ENCODE measurements at places on chromosomes 1 and 21.

DNA sequence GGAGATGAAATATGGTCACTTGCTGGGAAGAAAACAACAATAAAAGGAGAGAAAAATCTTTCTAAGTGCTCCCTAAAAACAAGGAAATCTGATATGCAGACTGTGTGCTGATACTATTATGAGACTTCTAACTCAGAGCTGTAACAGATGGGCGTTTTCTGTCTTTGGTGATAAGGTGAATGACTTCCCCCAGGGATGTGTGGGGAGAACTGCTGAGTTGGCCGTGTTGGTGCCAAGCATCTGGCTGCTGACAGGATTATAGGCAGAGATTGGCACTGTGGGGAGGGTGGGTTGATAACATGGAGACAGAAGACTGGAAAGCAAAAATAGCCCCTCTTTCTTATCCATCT, 438.5 kb upstream of the PLXNA2 start:
- DNase-seq, result peak; percentile 73

DNA sequence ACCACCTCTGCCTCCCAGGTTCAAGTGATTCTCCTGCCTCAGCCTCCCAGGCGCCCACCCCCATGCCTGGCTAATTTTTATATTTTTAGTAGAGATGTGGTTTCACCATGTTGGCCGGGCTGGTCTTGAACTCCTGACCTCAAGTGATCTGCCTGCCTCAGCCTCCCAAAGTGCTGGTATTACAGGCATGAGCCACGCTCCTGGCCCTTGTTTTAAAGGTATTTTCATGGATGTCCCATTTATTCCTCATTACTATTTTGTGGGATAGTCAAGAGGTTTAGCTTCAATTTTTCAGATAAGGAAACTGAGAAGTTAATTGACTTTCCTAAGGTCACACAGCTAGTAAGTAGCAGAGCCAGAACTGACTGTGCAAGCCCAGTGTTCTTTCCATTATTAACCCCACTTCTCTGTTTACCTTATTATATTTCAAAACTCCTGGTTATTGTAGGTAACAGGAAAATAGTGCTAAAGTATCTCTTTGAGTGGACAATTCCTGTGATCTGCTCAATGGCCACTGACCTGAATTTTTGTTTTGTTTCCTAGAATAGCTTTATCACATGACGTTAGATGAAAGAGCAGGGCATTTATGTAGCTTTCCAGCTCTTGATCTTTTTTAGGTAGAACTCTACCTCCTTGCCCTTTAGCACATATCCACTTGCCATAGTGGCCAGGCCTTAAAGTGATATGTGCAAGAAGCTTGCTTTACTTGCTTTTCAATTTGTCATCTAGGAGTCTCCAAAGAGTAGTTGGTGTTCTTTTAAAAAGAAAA, 13.6 kb downstream of the ZYG11B start:
- DNase-seq, result no peak

DNA sequence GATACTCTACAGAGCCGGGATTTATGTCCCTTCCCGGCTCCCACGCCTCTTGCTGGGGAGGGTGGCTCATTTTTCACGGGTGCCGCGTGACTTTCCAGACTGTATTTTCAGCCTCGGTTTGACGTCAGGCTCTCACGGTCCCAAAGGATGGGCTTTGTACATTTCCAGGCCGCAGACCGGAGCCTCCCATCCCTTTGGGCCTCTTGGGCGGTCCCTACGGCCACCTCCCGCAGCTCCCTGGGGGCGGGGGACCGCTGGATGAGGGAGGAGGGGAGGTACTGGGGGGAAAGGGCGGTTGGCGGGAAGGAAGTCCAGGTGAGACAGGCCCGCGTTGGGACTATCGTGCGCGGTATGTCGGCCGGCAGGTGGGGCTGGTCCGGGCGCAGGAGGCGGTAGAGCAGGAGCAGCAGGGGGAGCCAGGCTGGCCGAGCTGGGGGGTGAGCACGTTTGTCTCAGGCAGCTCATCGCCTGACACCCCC, 17.9 kb downstream of the UBL4B start:
- peak; percentile 57 for DNase-seq

GRCh38 chr21:45634511-45635183, 8.9 kb upstream of the PCBP3 start:
- DNase-seq, result no peak

DNA sequence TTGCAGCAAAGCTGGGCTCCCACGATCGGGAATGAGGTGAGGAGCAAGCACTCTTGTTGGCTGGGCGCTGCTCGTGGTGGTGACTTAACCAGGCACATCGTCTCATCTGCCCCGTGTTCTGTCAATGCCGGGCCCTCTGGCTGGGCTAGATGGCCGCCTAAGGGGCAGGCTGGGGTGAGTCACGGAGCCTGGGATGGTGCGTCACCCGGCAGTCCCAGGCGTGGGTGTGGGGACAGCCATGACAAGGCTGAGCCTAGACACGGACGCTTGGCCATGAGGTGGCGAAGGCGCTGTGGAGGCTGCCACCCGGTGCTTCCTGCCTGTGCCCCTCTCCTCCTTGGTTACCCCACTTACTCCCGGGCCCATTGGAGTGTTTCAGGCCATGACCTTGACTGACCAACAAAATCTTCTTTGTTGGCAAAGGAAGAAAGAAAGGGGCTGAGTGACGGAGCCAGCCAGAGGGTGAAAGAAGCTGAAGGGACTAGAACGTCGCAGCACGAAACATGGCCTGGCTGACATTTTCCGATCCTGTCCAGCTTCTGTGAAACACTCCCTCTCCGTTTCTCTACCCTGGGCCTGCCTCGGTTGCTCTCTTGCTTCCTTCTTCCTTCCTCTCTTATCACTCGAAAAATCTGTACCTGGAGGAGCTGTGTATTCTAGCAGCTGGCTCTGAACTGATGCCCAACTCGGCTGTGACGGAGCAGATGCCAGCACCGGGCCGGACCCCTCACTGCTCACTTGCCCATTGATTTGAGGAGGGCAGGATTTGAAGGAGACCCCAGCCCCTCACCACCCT, 596 bp downstream of the CD247 start:
- peak; percentile 61 for DNase-seq

DNA sequence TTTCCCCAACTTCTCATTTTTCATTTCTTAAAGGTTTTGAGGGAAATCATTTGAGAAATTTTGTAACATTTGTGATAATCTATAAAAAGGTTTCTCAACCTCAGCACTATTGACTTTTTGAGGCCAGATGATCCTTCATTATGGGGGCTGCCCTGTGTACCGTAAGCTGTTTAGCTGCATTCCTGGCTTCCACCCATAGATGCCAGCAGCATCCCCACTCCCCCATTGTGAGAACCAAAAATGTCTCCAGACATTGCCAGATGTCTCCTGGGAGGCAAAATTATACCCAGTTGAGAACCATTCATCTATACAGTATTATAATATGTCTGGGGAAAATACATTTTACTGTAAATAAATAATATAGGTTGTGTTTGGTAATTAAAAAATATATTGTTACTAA, 146.0 kb downstream of the PBX1 start:
- DNase-seq, result no peak
